ENCODE measurements at places on chromosomes 16 and 17. TPM values are rescaled to one million over a fixed set of nuclear protein-coding genes. Genes with fewer than 3 reads are reported as not detected.
A peak's percentile ranks its signal among the peaks of the same experiment; 100 is the strongest.

- no peak for DNase-seq
These were observed 17.0 kb downstream of the GJD3 start for GRCh38 chr17:40347319-40348135.

DNA sequence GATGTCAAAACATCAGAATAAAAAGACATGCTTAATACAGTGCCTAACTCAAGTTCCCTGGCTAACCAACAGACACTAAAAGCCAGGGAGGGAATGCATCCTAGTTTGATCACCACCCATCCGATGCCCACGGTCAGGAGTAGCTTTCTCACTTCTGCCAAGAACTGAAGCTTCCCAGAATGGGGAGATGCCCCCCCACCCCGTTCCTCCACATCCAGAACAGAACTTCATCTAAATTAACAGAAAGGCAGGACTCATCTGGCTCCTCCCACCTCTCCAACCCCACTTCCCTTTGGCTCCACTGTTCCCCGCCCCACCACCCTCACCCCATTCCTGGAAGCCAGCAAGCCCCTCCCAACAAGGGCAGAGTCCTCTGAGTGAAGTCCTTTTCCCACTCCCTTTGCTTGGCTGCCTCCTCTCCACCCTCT is 33.7 kb downstream of the GDE1 start:
- no peak for DNase-seq

DNA sequence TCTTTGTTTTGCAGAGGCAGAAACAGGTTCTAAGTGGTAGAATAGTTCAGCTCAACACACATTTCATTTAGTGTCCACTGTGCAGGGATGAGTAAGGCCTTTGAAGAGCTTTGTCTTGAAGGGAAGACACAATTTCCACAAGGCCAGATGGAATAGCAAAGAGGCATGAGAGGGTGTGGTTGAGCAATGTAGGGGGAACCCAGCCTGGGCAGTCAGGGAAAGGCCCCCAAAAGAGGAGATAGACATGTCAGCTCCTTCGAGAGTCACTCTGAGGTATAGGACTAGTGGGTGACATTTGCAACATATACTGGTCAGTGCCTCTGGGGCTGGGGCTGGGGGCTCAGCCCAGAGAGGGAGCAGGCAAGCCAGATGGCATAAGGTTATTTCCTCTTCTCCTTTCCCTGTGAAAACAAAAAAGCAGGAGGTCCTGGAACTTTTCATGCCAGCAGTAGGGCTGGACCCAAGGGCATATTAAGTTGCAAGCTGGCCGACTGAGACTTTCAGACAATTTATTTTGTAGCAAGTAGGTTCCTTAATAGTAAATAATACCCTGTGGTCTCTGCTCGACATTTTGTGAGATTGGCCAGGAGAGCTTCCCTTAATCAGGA is 7.1 kb downstream of the ALKBH5 start:
- no peak for DNase-seq

- no peak for DNase-seq
These were observed 3.7 kb upstream of the ERN1 start for GRCh38 chr17:64133546-64134215.

DNA sequence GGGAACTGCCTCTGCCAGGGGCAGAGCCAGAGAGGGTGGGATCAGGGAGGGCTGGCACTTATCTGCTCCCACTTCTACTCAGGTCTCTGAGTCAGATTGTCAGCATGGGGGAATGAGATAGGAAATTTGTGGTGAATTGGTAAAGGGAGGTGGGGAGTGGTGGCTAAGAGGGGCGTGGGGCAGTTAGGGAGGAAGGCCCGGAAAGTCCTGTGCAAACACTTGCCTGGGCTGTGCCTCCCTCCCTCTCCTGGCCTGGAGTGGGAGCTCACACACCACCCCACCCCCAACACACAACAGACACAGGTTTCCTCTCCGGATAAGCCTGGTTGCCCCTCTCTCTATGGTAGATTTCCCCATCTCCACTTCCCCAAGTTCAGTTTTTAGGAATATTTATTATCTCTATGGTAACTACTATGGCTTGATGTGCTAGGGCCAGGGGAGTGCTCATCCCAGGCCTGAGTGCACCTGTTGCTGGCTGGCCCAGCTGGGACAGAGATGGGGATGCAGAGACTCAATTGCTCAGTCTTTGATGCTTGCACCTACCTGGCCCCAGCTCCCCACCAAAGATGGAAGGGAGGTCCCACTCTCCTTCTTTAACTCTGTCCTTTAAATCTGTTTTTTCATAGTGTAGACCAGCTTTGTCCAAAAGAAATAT is 2.7 kb downstream of the SPNS2 start:
- DNase-seq: no peak

GRCh38 chr16:87391324-87391949 is 699 bp upstream of the MAP1LC3B start:
- no peak for DNase-seq

DNA sequence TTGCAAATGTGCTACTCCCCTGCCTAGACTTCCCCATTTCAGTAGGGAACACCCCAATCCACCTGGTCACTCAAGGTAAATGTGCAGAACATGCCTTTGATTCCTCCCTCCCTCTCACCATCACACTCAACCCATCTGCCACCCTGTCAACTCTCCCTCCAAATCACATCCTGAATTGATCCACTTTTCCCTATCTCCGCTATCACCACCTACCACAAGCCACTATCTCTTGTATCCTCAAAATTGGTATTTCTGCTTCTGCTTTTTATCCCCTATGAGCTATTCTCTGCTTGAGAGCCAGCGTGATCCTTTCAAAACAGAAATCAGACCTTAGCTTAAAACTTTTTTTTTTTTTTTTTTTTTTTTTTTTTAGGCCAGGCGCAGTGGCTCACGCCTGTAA is 5.4 kb upstream of the NOL11 start:
- DNase-seq: no peak

DNA sequence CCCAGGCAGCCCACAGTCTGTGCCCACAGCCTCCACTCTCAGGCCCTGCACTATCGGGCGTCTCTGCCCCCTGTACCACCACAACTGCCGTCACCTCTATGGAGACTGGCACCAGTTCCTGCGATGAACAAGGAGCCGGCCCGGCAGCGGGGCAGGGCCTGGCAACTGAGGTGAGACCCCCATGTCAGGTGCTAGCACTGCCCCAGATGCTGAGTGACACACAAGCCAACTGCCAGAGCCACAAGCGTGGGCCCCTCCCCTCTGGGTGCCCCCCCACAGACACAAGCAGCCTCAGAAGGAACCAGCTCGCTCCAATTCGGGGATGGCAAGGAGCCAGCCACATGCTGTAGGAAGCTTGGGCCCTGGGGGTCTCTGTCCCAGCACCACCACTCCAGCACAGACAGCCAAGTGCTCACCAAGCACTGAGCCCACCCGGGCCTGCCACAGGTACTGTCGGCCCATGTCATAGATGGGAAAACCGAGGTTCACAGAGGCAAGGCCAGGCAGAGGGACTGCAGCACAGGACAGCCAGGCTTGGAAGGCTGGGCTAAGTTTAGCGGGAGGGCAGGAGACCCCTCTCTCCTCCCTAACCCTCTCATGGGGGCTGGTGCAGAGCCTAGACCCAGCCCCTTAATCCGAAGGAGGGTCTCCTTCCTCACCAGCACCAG is 1.5 kb upstream of the PVALEF start:
- no peak for DNase-seq

DNA sequence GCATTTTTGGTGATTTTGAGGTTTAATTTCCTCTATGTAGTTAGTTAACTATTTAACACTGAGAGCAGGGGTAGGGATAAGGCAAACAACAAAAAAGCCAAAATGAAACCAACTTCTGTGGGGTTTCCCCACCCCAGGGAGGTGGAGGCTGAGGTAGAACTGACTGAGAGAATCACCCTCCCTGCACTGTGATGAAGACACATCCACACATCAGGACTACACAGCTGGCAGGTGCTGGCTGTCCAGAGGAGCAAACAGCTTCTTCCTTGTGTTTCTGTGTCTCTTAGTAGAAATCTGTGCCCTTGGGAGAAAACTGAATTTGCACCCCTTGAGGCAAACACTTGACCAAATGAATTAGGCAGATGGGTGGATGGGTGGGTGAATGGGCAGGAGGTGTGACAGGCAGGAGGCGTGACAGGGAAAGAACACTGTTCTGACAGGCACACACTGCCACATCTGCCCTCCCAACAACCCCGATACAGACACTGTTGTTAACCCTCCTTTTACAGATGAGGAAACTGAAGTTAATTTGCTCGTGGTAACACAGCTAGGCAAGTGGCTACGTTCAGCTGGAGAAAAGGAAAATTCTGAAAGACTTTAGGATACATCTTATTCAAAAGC is 62.9 kb upstream of the AMZ2 start:
- peak; percentile 67 for DNase-seq

GRCh38 chr17:45956090-45956489 is 43.0 kb upstream of the STH start:
- no peak for DNase-seq

DNA sequence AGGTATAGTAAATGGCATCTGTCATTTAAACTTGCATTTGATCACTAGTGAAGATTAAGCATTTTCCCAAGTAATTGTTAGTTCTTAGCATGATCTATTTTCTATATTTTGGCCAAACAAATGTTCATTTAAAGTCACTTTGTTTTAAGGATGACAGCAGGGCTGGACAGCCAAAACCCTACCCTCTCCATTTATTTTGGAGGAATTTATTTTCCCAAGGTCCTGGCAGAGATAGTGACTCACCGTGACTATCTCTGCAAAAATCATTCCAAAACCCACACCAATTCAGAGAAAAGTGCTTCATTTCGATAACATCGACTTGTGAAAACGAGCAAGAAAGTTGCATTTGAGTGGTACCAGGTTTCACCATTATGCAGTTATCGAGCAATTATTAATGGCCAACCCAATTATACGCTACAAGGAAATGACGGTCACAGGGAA is 665 bp upstream of the AKAP1 start:
- no peak for DNase-seq

GRCh38 chr16:9102379-9102778 is 10.9 kb downstream of the HAPSTR1 start:
- no peak for DNase-seq

- no peak for DNase-seq
These were observed 8.4 kb downstream of the ZNF319 start for GRCh38 chr16:57992084-57992483.

DNA sequence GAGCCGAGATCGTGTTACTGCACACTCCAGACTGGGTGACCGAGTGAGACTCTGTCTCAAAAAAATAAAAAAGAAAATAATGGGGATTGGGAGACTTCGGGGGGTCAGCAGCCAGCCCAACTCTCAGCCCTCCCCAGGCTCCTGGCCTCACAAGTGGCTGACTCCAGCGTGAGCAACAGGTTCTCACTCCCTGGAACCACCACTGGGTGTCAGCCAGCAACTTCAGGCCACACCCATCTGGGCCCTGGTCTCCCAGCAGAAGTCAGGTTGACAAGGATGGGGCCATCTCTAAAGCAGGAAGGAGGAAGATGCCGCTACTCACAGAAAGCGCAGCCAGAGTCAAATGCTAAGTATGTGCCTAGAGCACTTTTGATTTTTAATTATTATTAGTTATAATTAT is 139.4 kb downstream of the C16orf78 start:
- DNase-seq: no peak

DNA sequence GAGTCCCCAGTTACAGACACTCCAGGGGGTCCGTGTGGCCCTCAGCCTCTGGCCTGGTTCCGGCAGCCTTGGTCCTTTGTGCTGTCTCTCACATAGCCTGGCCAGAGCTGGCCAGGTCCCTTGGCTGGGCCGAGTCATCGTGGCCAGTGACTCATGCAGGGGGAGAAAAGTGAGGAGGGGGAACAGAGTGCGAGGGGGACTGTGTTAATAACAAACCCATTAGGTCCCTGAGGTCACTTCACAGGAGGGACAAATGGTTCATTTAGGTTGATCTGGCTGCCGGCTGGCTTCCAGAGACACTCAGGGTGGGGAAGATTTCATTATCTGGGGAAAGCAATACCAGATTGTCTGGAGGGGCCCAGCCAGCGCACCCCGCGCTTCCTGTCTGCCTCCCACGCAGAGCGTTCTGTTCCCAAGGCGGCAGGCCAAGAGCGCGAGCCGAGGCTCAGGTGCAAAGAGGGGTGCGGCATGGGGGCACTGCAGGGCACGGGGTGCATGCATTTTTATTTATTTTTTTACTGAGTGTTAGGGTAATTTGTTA is 223.1 kb downstream of the SEC14L1 start:
- no peak for DNase-seq

DNA sequence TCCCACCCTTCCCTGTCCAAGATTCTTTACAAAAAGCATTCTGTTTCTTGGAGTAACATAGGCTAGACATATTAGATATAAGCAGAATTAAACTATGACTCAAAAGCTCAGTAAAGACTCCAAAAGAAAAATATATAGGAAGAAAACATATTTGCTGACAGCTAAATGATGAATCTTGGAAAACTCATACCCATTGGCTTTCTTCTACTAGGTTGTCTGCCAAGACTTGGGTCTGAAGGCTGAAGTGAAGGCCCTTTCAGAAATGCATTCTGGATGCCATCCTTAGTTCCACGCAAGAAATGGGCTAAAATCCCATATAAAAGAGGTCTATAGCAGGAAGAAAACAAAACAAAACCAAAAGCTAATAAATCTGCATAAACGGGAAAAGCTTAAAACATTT is 15.1 kb downstream of the CEP20 start:
- no peak for DNase-seq

DNA sequence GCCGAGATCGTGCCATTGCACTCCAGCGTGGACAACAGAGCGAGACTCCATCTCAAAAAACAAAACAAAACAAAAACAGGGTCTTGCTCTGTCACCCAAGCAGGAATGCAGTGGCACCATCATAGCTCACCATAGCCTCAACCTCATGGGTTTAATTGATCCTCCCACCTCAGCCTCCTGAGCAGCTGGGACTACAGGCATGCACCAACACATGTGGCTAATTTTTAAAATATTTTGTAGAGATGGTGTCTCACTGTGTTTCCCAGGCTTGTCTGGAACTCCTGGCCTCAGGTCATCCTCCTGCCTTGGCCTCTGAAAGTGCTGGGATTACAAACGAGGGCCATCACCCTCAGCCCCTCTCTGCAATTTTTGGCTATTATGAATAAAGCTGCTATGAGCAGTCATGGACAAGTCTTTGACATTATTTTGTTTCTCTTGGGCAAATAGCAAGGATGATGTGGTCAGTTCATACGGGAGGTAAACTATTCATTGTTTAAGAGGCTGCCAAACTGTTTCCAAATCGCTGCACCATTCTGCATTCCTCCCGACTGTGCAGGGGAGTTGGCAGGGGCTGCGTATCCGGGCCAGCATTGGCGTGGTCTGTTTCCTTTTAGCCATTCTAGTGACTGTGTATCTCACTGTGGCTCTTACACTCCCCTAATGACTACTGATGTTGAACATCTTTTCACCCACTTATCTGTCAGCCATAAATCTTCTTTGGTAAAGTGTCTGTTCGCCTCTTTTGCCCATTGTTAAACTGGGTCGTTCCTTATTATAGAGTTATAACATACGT is 21.1 kb downstream of the EIF4A3 start:
- no peak for DNase-seq

The SMIM36 gene
- total RNA-seq: not detected

The SEZ6 gene
- total RNA-seq: not detected

The KRT36 gene
- not detected for total RNA-seq

The CBX4 gene
- total RNA-seq: 18.5 TPM

The KRT25 gene
- total RNA-seq: not detected

The CCL16 gene
- total RNA-seq: not detected
